ENCODE measurements at places on chromosomes 7 and 10.

- DNase-seq = no peak
Observed at GRCh38 chr7:143018931-143019330, 8.0 kb downstream of the OR9A2 start.

DNA sequence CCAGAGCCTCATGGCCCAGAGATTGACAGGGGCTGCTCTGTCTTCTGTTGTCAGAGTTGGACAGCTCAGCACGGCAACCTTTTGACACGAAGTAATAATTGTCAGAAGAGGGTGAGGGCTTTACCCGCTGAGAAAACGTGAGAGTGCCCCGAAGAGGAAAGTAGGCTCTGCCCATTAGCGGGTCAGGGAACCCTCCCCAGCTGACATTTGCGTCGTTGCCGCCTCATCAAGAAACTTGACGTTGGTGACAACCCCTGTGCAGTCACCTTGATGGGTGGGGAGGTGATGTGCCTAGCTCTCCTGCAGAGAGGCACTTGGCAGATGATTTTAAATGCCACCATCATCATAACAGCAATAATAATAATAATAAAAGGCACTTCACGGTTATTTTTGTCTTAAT is 202.1 kb downstream of the USP6NL start:
- DNase-seq = no peak

- no peak for DNase-seq
Observed at GRCh38 chr7:133358708-133359107, 105.8 kb downstream of the EXOC4 start.

GRCh38 chr10:73117976-73118743 is 7.9 kb downstream of the NUDT13 start:
- no peak for DNase-seq

- DNase-seq = no peak
Observed at GRCh38 chr7:116924741-116925140, 28.6 kb upstream of the ST7 start.

DNA sequence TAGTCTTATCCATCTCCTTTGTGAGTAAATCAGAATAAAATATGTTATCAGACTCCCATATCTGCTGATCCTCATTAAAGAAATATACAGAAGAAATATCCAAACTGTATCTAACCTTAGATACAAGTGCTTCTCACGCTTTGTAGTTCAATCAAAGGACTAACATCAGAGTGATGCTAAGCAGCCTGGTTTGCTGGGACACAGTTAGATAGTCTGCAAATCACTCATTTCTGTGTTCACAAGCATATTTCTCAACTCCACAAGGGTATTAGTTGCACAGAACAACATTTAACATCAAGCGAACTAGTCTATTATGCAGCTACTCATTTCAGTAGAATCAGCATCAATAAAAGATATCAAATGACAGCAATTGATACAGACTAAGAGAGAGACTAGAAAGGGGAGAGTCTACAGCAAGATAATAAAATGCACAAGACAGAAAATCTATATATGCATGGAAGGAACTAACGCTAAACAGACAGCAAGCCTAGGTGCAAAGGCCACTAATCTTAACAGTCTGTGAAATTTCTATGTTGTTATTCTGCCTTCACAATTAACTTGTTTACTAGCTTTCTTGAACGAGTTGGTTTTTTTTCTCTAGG is 30.0 kb downstream of the DNAJC12 start:
- DNase-seq = no peak

GRCh38 chr10:132643709-132644526 is 106.3 kb downstream of the INPP5A start:
- DNase-seq = no peak

GRCh38 chr10:59680199-59680598 is 29.5 kb downstream of the SLC16A9 start:
- no peak for DNase-seq

DNA sequence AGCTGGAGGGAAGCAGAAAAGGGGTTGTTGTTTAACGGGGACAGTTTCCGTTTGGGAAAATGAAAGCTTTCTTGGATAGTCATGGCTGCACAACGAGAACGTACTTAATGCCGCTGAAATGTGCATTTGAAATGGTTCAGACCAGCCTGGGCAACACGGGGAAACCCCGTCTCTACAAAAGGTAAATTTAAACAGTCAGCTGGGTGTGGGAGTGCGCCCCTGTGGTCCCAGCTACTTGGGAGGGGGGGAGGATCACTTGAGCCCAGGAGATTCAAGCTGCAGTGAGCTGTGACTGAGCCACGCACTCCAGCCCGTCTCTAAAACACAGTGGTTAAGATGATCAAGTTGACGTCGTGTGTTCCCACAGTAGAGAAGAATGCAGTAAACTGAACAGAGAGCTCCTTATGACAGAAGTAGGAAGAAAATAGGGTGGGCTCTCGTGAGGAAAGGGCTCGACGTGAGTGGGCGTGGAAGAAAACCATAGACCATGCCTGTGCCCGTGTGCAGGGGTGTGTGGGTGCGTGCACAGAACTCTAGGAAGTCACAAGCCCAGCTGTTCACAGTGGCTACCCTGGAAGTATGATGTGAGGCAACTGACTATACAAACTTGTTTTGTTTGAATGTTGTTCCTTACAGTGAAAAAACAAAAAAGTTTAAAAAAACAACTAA is 4.1 kb upstream of the FUOM start:
- no peak for DNase-seq

DNA sequence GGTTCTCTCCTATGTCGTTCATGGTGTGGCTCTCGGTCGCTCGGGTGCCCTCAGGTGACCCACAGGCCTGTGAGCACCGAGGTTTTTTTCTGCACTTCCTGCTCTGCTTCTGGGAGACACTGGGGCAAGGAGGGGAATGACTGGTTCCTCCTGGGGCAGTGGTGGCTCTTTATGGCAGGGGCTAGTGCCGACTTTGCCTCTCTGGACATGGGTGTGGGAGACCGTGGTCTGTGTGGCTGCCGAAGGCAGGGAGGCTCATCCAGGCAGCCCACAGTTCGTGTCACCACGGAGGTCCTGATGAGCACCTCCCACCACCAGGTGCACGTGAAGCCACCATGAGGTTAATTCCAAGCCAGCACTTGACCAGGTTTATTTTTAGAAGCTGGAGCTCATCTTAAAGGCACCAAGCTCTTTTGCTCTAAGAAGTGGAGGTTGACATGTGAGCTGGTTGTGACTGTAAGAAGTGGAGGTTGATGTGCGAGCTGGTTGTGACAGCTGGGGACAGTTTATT is 24.7 kb upstream of the DPYSL4 start:
- DNase-seq = no peak

- no peak for DNase-seq
Observed at GRCh38 chr10:17033529-17034260, 95.9 kb downstream of the CUBN start.

- DNase-seq = no peak
Observed at GRCh38 chr7:24786941-24787340, 29.7 kb upstream of the GSDME start.

GRCh38 chr7:100545360-100546128 is 6.5 kb downstream of the AGFG2 start:
- DNase-seq = peak; percentile 20

- no peak for DNase-seq
Observed at GRCh38 chr7:134779741-134780065, 269 bp downstream of the CALD1 start.

DNA sequence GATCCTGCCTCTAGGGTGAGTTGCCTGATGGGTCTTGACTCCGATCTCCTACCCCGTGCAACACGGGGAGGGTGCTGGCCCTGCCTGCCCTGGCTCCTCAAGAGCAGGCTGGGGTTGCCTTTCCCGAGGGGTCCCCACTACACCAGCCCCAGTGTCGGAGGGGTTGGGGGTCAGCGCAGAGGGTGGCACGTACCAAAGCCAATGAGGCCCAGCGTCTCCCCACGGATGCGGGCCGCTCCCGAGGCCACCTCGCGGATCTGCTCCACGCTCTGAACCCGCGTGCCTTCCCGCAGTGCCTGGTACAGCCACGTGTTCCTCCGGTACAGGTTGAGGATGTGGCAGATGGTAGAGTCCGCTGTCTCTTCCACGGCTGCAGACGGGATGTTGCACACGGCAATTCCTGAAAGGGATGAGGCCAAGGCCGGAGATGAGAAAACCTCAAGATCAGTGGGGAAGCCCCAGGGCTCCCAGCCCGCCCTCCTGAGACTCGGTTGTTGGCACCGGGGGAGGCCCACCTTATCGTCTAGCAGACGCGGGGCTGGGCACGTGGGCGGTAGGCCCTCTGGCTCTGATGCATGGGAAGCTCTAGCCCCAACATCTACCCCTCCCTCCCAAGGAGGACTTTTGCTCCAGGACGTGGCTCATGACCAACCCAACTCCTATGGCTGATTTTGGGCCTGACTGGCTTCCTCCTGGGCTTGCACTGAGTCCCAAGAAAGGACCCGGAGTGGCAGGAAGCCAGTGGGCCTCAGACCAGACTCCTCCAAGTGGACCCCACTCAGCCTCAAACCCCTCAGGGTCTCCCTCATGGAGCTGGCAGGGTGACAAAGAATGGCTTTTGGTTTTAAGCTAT is 56.1 kb downstream of the ZRANB1 start:
- no peak for DNase-seq

DNA sequence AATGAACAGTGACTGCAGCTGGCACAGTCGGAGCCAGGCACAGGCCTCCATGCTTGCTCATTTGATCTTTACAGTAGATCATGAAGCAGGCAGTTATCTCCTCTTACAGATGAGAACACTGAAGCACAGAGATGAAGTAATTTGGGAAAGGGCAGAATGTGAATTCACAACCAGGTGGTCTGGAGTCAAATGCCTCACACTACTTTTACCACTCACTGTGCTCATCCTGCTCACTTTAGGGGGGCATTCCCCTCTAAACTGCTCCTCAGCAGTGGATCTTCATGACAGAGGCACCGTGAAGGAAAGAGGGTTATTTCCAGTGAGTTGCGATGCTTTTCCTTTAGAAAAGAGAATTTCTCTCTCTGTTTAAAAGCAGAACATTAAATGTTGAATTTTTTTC is 15.1 kb downstream of the SNX10 start:
- DNase-seq = no peak

- no peak for DNase-seq
Observed at GRCh38 chr7:50488379-50488778, 38.2 kb upstream of the FIGNL1 start.

GRCh38 chr7:121360564-121360963 is 31.8 kb downstream of the WNT16 start:
- DNase-seq = no peak

- DNase-seq = no peak
Observed at GRCh38 chr10:112823604-112824003, 126.4 kb upstream of the TCF7L2 start.
